ENCODE measurements at places on chromosomes 3 and 15.

GRCh38 chr3:76673171-76673570 lies 366.7 kb upstream of the ROBO2 start:
- DNase-seq: no peak

GRCh38 chr15:50873935-50874361 lies 34.5 kb upstream of the AP4E1 start:
- DNase-seq: no peak

DNA sequence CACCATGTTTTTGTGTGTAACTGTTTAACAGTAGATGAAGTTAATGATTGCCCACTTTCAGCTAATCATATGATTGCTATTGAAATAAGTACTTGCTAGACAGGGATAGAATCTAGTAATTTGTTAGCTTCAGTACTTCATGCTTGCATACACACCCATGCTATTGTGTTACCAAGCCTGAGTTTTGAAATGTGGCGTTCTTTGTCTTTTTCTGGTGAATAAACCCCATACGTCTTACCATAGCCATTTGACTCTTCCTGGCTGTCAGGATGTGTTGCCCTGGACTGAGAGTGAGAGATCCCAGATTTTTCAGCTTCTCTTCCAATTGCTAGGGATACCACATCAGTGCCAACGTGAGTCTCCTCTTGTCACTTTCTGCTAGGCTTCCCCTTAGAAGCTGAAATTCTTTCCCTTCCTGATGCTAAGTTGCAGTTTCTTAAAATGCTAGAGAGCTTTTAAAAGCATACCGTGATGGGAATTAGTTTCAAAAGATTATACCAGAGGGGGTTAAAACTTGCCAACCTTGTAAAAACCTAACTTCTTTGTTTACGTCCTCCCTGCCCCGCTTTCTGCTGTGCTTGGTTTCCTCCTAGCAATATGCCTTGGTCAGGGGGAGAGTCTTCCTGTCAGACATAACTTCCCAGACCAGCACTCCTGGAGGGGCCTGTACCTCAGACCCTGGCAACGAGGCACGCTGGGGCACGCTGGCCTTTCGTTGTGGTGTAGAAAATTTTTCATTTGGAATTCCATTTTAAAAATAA lies 62.9 kb upstream of the ULK4 start:
- DNase-seq: no peak

DNA sequence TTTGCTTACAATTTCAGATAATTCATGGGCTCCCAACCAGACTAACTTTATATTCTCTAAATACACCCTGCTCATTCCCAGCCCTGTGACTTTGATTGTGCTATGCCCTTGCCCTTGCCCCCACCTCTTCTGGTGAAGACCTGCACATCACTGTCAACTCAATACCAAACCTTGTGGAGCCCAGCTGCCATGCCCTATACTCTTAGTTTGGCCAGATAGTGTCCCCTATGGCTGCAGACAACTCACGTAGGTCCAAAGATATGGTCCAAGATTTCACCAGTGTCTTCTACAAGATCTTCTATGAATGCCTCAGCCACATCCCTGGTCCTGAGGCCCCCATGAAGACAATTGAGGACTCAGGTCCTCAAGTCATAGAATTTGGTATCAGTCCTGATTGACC lies 118.3 kb upstream of the EIF1B start:
- no peak for DNase-seq

- no peak for DNase-seq
Observed at GRCh38 chr3:151630035-151630434, 103.7 kb upstream of the AADACL2 start.

DNA sequence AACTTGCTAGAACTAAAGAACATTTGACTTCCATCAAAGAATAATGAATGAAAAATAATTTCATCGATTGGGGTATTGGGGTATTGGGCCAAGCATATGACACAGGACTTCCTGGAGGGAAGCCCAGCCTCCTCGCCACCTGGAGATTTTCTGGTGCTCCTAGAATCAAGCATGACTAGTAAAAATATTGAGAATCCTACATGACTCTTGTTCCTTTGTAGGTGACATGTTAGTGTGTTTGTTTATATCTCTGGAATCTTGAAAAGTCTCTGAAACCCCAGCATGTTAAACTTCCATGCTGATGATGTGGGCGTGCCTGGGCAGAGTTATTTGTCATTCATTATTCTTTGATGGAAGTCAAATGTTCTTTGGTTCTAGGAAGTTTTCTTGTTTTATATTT lies 90.1 kb upstream of the EPHB3 start:
- DNase-seq: no peak

GRCh38 chr3:98766924-98767323 lies 3.8 kb downstream of the ST3GAL6 start:
- no peak for DNase-seq

- DNase-seq: peak; percentile 74
Observed at GRCh38 chr3:167054926-167055325, 325.2 kb downstream of the ZBBX start.

GRCh38 chr15:53917109-53917508 lies 61.1 kb upstream of the UNC13C start:
- no peak for DNase-seq

- no peak for DNase-seq
Observed at GRCh38 chr15:41849861-41850260, 11.2 kb downstream of the PLA2G4B start.

GRCh38 chr3:187296058-187296457 lies 4.5 kb upstream of the MASP1 start:
- DNase-seq: no peak

GRCh38 chr3:186902154-186902553 lies 28.2 kb upstream of the ST6GAL1 start:
- no peak for DNase-seq

GRCh38 chr15:85048430-85048829 lies 66.8 kb downstream of the PDE8A start:
- DNase-seq: no peak

GRCh38 chr3:22933841-22934116 lies 269.3 kb upstream of the UBE2E2 start:
- DNase-seq: no peak

- DNase-seq: no peak
Observed at GRCh38 chr3:184737063-184737462, 25.2 kb upstream of the MAGEF1 start.

DNA sequence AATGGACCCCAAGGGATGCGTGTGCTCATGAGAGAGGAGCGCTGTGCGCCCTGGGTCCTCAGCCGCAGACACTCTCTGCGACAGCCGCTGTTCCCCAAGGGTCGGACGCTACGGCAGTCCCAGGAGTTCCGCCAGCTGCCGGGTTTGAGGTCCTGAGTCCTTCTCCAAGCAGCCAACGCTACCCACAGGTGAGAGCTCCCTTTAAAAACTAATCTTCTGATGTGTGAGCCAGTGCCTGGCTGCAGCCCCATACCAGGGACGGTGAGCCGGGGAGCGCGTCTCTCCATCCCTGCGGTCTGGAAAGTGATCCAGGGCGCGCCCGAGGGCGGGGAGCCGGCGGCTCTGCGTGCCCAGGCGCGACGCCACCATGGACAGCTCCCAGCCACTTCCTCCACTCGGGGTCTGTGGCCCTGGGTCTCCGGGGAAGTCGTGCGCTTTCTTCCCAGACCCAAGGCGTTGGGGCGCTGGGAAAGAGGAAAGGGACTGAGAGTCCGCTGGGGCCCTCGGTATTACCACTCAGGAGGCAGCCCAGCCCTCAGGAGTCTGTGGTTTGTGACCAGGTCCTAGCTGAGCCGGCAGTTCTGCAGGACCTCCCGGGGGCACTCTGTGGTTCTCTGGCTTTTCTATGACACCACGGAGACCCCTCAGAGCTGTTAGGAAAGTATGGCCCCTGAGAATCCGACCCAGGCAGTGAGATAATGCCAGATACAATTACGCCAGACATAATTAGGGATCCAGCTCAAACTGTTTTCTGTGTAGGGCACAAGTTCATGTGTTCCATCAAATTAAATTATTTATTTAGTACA lies 1.4 kb downstream of the CEMIP start:
- no peak for DNase-seq

DNA sequence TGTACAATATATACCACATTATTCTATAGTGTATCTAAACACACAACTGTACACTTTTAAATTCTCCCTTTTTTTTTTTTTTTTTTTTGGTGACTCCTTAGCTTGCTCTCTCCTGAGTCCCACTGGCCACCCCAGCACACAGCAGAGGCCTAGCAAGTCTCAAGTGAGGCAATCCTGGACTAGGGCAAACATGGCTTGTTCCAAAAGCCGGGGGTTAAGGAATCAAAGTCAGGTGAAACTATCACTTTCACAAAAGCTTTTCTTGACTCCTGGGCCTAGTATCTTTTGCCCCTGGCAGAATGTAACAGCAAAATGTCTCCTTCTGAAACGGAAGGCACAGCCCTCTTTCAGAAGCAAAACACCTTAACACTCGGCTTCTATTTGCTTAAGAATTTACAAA lies 5.8 kb downstream of the EOMES start:
- no peak for DNase-seq

DNA sequence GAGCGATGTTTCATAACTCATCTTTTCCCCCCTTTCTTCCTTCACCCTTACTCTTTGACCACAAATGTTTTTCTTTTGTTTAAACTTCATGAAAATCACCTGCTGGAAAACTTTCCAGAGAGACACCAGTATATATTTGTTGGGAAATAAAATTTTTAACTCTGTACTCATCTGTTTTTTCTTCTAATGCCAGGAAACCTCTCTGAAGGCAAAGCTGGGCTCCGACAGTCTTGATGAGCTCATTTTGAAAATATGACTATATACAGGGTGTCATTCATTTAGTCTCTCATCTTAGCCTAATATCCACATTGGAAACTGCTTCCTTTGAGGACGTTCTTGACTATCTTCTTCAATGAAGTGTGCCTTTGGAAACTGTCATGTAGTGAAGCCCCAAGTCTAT lies 339.6 kb upstream of the ROBO2 start:
- DNase-seq: no peak

GRCh38 chr3:194117104-194117845 lies 18.7 kb upstream of the HES1 start:
- no peak for DNase-seq

GRCh38 chr3:149336925-149337324 lies 3.5 kb upstream of the TM4SF18 start:
- no peak for DNase-seq

DNA sequence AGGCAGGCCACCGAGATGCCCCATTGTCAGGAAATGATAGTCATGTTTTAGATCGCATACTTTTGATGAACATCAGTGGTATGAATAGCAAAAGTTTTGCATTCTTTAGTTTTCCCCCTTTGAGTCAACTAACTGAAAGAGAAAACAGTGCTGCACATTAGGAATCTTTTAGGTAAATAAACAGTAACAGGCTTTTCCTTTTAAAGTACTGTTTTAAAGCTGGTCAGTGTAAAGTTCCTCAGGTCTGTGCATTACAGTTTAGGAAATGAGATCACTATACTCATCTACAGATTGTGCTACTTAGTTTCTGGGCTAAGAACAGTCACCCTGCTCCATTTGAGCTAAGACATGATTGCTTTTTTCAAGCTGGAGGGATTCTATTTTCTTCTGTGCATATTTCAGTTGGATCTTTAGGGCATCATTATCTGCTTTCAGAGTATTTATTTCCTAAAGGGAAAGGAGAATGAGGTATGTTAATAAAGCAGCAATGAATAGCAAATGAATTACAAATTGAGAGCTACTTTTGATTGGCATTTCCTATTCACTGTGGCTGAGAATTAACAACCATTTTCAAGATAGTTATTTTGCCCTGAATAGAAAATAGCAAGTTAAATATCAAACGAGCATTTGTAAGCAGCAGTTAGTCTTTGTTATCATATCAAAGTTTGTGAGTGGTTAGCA lies 36.5 kb downstream of the FAM98B start:
- no peak for DNase-seq

DNA sequence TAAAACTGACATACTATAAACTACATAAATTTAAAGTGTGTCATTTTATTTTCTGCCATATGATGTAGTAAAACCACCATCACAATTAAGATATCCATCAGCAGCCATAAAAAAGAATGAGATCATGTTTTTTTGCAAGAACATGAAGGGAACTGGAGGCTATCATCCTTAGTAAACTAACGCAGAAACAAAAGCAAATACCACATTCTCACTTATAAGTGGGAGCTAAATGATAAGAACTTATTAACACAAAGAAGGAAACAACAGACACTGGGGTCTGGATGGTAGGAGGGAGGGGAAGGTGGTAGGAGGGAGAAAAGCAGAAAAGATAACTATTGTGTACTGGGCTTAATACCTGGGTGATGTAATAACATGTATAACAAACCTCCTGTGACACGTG lies 24.6 kb downstream of the CCDC14 start:
- no peak for DNase-seq

DNA sequence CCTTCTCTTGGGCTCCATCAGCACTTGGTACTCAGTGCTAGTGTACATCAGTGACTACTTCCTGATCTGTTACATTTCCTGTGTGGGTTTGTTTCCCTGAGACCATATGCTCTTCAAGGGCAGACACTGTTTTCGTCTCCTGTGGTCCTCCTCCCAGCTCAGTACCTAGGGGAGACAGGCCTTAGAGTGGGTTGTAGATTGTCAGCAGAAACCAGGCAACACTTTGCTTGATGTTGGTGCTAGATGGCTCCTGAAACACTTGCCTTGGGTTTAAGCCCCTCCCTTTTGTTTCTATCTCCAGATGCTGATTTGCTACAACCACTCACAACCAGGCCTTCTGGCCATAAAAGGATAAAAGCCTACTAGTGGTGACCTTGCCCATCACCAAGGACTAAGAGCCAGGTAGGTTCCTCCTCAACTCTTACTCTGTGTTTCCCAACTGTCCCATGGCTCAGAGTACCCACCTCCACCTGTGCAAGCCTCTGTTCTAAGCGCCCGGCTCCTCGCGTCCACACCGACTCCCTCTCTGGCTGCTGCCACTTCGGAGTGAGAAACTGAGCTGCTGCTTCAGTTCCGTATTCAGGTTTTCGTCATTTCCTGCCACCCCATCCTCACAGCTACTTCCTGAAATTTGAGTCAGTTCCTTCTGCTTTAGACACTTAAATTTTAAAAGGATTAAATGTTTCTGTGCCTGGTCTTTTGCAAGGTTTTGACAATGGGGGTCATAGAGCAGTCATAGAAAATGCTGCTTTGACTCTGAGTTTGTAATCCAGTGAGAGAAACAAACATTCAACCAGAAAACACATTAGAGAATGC lies at the start of gene HCLS1:
Gene HCLS1, minus strand, starts transcription at position 548 of the 816 bp plus-strand sequence. CDS start 2,556 bp downstream, outside the sequence.
- DNase-seq: no peak

GRCh38 chr15:78396976-78397375 lies 41.0 kb upstream of the IREB2 start:
- no peak for DNase-seq

DNA sequence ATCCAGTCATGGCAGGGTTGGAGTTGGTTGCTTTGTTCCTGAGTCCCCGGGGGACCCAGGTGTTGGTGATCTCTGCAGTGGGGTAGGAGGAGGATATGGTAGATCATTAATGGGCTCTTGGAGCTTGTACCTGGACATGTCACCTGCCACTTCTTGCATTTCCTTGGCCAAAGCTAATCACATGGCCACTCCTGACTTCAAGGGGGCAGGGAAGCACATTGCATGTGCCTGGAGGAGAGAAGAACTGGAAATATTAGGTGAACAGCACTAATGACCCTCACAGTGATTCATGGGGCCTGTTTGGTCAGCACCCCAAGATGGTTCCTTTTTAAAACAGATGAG lies 87.1 kb upstream of the MYZAP start:
- no peak for DNase-seq

GRCh38 chr3:152390647-152391046 lies 121.9 kb downstream of the MBNL1 start:
- no peak for DNase-seq

Data from NCI-H1105 treated with DMSO at 0.1 percent for 48 hours (cell line).